ENCODE measurements at places on chromosomes 4 and X.

GRCh38 chr4:184937030-184937710 is 81.1 kb upstream of the HELT start:
- no peak for DNase-seq

- no peak for DNase-seq
Measured at GRCh38 chr4:108417923-108418322, 202.5 kb upstream of the RPL34 start.

DNA sequence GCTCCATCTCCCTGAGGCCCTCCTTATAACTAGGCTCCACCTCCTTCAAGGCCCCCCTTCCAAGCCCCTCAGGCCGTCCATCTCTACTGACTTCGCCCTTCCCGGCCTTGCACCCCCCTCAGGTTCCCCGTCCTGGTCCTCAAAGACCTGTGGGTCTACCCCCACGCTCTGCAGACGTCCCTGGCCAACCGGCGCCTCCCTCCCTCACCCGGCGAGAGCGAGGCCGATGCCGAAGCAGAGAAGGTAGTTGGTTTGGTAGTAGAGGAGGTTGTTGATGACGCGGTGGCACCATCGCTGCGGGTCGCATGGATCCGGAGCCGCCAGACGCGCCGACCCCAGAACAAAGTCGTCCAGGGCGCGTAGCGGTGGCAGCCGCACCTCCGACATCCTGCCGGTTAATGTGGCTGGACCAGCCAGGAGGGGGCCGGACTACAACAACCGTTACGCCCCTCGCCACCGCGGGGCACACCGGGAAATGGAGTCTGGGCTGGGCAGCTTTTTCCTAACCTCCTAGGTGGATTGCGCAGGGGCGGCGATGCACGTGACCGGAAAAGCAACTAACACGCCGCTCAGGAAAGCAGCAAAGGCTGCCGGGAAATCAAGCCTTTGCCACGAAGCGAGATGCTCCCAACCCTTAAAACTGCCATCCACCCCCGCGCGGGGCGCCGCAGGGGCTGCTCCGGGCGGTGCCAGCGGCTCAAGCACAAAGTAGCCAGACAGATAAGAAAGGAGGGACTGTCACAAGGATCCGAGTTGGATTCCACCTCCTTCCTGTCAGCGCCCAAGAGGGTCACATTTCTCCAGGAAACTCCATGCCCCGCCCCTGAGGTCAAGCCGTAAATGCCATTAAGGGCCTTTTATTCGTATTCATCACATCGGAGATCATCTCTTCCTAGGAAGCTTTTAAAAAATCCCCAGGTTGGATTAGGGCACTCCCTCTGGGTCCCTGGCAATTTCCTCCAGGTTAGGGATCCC is at the start of gene PRAF2:
Gene PRAF2, minus strand, starts transcription at position 402 of the 975 bp plus-strand sequence. Its CDS starts 15 bp downstream, at position 387.
- DNase-seq = peak; percentile 87

DNA sequence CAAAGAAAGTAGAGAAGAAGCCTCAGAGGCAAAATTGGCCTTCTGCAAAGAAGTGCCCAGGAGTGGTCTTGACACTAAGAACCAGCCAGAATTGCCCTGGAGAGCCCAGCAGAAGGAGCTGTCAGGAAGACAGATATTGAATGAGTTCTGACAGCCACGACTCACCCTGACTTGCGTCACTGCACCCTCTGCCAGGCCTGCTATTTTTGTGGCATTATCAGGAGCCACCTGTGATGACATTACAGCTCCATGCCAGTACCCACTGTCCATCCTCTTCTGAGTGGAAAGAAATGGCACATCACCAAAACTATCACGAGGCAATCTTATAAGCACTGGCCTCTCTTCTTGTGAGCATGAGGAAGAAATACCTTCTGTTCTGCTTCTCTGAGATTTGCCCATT is 67.7 kb downstream of the SMIM20 start:
- DNase-seq = peak; percentile 37

DNA sequence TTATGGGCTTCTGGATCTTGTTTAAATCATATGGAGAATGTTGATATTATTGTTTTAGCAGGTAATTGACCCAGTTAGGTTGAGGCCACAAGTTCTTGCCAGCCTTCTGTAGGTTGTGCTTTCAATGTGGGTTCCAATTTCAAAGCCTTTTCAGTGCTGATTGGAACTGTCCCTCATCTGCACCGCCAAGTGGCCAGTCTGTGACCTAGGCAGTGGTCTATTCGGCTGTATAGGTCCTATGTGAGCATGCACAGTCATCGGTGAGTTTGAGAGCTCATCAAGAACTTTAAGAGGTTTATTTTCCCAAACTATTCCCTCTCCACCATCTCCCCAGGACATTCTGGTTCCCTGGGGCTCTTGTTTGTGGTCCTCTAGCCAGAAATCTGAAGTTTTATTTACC is 35.7 kb downstream of the DDX53 start:
- DNase-seq = no peak

- DNase-seq = peak; percentile 14
Measured at GRCh38 chrX:10106806-10107205, 50.0 kb upstream of the CLCN4 start.

- no peak for DNase-seq
Measured at GRCh38 chr4:3303565-3303824, 10.7 kb downstream of the RGS12 start.

DNA sequence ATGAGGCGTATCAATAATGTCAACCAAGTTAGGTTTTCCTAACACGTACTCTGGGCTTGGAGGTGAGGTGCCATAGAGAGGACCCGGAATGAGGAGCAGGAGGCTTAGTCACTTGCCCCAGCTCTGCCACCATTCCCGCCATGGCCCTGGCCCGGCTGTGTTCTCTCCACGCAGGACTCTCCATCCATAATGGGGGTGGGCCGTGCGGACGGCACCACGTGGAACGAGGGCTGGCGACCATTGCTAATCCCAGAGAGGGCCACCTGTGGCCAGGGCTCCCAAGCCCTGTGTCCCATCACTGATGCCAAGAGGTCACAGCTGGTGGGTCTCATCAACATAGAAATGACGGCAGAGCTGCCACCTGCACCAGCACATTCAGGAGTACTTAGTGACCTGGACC is 76.4 kb downstream of the JAKMIP1 start:
- no peak for DNase-seq

- no peak for DNase-seq
Measured at GRCh38 chr4:42676066-42676951, 19.4 kb upstream of the ATP8A1 start.

DNA sequence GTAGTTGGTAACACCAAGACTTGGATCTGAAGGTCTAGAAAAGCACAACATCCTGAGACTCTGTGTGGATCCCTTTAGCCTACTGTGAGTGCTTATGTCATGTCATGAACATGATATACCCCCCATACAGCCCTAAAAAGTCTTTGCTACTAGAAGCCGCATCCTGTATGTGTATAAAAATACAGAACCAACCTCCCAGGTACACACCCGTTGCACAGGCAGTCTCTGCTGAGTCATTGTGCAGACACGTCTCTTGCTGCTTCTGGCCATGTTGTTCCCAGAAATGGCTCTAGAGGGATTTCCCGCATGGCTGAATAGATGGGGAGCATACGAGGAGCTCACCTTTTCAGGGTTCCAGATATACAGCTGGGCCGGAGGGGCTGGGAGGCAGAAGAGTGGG is 93.3 kb downstream of the MAMLD1 start:
- no peak for DNase-seq

DNA sequence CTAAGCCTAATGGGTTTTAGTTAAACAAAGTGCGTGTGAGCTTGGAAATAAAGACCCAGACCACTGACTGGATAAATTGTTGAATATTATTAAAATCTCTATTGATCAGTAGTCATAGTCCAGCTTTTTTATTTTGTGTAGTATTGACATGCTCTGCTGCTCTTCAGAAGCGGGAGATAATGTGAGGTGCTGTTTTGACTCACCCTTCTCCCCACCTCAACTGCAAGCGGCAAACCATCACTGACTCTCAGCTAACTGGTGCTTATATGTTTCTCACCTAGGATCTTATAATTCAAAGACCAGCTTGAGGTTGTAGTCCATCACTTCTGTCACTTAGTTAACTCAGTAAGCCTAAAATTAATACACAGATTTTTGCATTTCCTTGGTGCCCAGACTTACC is 72.2 kb downstream of the COMMD8 start:
- DNase-seq = no peak

DNA sequence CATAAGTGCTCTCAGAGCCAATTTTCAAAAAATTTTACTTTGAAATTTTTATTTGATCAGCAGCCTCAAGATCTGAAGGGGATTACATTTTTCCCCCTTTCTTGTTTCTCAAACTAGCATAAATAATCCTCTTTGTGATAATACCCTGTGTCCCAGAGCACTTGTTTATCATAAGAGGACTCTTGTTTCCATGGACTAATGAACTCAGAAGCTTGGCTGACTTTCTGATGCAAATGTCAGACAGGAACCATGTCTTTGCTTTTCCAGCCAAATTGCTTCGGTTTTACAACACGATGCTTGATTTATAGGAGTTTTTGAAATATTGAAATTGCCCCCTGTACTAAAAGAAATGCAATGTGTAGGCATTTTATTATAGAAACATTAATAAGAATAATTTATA is 859.3 kb upstream of the LCORL start:
- DNase-seq = no peak

GRCh38 chrX:126394681-126395080 is 157.9 kb downstream of the DCAF12L1 start:
- DNase-seq = no peak

DNA sequence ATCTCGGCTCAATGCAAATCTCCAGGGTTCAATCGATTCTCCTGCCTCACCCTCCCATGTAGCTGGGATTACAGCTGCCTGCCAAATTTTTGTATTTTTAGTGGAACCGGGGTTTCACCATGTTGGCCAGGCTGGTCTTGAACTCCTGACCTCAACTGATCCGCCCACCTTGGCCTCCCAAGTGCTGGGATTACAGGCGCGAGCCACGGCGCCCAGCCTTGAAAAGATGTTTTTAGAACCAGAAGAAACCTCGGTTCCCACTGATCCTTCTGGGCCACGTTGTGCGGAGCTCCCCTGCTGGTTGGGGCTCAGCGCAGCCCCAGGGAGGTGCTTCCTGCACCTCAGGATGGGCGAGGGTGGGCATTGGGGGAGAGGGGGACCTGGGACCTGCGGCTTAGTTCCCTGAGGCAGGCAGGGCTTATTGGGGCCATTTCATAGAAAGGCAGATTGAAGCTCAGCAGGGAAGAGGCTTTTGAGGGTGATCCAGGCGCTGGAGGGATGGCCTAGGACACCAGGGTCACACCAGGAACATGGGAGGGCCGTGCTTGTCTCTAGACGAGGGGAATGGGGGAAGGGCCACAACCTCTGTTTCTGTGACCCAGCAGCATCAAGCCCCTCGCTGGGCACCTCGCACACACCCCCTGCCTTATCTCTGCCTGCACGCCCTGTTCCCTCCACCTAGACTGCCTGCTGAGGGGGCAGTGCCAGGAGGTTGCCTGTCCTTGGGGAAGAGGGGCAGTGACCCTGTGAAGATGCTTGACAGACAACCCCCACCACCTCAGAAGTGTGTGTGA is 6.3 kb upstream of the ADD1 start:
- DNase-seq = no peak

DNA sequence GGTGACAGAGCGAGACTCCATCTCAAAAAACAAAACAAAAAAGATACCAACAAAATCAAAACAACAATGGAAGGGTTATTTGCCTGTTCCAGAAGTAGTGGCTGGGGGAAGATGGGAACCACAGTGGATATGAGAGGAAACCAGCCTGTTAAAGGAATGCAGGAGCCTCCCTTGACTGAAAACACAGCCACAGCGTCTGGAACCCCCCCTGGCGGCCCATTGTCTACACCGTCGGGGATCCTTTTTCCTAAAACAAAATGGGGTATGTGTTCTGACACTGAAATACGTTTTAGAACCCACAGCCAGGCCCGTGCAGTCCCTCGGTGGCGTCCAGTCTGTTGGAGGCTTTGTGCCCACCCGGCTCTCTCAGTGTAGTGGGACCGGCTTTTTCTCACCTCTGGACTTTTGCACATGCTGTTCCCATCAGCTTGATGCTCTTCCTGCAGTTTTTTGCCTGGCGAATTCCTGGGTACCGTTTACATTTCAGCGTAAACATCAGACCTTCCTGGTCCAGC is 19.6 kb downstream of the PIGG start:
- no peak for DNase-seq

DNA sequence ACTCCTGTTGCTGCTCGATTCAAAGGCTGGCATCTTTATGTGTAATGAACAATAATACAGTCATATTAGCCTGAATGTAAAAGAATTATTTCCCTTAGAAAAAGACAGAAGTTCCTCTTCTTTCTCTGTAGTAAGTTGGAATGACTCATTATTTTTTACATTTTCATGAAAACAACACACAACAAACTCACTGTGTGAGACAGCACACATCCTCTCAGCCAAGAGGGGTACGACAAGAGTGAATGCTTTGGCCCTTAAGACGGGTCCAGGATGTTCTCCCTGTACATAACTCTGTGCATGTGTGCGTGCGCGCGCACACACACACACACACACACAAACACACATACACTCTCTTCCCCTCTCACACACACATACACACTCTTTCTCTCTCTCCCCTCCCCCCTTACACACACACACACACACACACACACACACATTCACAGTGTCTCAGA is 72.8 kb downstream of the MANBA start:
- DNase-seq = no peak

- no peak for DNase-seq
Measured at GRCh38 chrX:72203421-72203820, 21.9 kb downstream of the PIN4 start.

- DNase-seq = no peak
Measured at GRCh38 chr4:159077702-159078495, 25.0 kb upstream of the RAPGEF2 start.

DNA sequence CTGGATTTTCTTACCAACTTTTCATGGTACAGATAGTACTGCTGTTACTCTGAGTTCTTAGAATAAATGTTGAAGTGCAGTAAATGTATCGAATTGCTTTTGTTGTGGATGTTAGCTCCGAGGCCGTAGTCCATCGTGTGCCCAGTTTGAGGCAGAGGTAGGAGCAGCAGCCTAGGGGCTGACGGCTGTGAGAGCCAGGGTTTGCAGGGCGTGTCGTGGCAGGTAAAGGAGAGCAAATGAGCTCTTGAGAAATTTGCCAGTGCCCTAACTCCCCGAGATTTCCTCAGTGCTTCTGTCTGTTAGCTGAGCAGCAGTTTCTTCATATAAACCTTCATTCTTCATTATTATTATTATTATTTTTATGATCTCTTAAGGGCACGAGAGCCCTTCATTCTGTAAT is 21.6 kb downstream of the PRIMPOL start:
- DNase-seq = no peak

DNA sequence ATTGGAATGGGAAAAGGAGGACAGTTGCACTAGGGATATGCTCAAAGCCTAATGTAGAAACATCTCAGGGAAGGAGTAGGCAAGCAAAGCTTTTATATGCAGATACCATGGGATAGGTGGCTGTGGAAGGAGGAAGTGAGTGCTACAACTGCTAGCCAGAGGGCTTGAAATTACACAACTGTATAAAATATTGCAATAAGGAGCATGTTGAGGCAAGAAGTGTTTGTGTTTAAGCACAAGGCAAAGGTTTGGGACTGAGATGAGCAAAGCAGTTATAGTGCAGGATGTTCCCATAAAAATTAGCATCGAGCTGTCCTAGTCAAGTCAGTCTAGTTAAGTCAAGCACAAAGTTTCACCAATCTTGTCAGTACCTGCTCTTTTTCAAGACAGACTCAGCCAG is 35.6 kb upstream of the DCAF8L1 start:
- no peak for DNase-seq

GRCh38 chr4:128604840-128605239 is 204.7 kb upstream of the JADE1 start:
- no peak for DNase-seq

Data from NK-92 treated with Interleukin-12 subunit alpha and Interleukin-12 subunit beta, amount 100 ng/mL, for 24 hours (cell line).